ENCODE measurements at places on chromosomes 7 and 10.

DNA sequence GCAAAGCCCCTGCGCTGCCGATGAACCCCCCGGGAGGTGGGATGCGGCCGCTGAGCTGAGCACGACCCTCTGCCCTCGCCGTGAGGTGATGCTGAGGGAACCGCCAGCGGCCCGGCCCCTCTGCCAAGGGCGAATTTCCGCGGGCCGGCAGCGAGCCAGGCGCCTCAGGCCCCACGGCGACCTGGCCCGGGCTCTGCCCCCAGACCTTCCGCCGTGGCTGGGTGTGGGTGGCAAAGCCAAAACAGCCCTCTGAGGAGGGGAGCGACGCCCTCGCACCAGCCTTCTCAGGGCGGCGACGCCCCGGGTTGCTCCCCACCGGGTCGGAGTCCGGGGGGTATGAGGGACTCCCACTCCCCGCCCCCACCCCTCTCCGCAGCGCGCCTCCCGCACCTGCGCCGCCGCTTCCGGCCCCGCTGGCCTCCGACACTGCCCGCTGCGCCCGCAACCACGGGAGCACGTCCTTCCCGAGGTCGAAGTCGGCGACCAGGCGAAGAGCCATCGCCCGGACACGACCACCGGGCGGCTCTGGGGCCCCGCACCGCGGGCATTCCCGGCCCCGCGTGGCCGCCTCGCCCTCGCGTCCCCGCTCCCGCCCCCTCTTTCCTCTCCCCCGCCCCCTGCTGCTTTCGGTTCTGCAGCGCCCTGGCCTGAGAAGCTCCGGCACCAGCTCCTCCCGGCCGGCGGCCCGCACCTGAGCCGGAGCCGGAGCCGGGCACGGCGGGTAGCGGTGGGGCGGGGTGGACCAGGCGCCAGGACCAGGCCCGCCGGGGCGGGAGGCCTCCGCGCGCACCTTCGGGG lies at the start of gene GSAP:
Gene GSAP, minus strand, starts transcription at position 527 of the 798 bp plus-strand sequence. Its CDS starts 28 bp downstream, at position 499.
- DNase-seq = peak; percentile 75

GRCh38 chr10:116831790-116832189 lies 17.5 kb upstream of the ENO4 start:
- no peak for DNase-seq

GRCh38 chr10:76547352-76547972 lies 1090.1 kb downstream of the KCNMA1 start:
- DNase-seq = peak; percentile 87

DNA sequence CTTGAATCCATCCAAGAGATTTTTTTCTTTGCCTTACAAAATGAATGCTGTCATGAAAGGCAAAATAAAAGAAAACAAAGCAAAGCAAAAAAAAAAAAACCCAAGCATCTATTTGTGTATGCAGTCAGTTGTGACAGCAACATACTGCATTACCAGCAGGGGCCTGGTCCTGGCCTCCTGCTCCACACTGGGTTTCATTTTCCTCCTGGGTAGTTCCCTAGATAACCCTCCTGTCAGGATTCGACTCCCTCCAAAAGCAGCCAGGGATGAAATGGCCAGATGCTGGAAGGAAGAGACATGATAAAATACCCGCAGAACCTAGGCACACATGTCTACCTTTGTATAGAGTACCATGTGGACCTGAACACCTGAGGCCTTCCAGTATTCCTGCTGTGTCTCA lies 148.6 kb downstream of the NRCAM start:
- DNase-seq = no peak

GRCh38 chr7:74141705-74142104 lies 32.5 kb upstream of the EIF4H start:
- no peak for DNase-seq

- peak; percentile 70 for DNase-seq
Observed at GRCh38 chr7:106126170-106126938, 14.2 kb upstream of the SYPL1 start.

- DNase-seq = no peak
Observed at GRCh38 chr7:105853931-105854419, 22.4 kb downstream of the ATXN7L1 start.

DNA sequence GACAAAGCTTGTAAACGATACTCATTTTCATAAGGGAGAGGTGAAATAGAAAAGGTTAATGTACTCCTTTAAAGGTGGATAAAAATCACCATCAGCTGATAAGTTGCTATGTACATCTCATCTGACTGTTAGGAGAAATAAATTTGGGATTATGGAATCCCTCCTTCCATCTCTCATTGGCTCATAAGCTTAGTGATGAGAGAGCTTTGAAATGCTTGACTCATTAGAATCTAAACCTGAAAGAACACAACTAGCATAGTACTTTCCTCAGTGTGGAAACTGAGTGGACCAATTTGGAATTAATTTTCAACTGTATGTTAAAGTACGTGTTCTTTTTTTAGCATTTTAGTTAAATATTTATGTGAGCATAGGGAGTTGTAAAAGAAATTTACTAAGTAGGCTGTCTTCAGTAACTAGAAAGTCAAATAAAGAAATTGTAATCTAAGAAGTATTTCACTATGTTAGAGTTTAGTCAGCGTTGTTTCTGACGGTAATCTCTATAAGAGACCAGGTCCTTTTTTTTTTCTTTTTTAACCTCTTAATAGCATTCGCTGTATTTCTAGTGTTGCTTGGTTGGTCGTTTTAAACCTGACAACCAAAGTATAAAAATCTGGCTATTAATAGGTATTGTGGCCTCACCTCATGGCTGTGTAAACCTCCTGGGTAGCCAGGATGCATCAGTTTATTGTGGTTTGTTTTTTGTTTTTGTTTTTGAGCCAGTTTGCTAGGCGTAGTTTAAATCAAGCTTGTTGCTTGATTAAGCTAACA lies 34.4 kb downstream of the FHIP2A start:
- peak; percentile 63 for DNase-seq

DNA sequence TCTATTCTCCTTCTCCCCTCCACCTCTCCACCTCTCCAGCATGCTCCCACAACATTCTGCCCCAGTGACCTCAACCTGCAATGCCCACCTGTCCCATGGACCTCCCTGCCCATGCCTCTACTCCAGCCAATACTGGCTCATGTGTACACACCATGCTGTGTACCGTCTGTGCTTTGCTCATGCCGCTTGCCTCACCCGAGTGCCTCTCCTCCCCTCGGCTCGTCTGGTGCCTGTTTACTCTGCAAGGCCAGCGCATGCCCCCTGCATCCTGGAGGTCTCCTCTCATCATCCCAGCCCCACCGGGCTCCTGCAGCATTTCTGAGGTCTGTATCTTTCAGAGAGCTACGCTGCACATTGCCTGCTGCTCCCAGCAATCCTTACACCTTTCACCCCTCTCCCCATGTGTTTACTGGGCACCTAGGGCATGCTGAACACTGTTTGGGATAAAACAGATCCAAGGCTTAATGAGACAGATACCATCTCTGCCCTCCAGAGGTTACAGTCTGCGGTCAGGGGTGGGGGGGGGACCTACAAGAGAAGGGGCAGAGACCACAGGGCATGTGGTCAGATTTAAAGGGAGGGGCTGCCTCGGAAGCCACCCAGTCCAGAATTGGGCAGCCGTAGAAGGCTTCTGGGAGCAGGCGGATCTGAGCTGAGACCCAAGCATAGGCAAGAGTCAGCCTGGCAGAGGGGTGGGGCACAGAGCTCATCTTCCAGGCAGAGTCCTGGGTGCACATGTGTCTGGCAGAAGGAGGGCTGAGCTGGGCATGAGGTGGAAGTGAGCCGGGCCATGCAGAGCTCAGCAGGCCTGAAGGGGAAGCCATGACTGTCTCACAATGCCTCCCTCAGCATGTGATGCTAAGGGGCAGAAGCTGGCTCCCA lies 29.6 kb upstream of the PSAP start:
- no peak for DNase-seq

- DNase-seq = no peak
Observed at GRCh38 chr10:125661431-125661940, 21.5 kb downstream of the TEX36 start.

- no peak for DNase-seq
Observed at GRCh38 chr10:124002391-124003069, 90.9 kb downstream of the CHST15 start.

DNA sequence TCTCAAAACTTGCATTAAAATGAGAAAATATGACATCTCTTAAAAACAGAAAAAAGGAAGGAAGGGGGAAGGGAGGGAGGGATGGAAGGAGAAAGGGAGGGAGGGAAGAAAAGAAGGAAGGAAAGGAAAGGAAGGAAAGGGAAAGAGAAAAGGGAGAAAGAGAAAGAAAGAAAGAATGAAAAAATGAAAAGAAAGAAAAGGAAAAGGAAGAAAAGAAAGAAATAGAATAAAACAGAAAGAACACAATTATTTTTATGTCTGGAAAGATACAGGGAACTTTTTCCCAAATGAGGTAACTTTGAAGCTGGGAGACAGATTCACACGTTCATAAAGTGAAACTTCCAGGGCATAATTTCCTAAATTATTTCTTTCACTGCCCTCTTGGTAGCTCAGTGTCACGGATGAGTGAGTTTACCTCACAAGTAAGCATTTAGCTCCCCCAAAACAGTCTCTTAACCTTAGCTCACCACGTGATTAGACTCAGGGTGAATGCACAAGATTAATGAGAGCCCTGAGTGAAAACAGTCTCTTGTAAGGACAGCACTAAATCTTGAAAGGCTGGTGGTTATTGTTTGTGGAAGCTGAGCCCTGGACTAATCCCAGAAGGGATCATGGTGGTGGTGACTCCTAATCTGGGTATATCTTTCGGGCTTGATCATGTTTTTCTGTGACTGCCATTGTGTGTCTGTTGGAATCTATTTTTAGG lies 74.1 kb upstream of the HDAC9 start:
- DNase-seq = peak; percentile 21

DNA sequence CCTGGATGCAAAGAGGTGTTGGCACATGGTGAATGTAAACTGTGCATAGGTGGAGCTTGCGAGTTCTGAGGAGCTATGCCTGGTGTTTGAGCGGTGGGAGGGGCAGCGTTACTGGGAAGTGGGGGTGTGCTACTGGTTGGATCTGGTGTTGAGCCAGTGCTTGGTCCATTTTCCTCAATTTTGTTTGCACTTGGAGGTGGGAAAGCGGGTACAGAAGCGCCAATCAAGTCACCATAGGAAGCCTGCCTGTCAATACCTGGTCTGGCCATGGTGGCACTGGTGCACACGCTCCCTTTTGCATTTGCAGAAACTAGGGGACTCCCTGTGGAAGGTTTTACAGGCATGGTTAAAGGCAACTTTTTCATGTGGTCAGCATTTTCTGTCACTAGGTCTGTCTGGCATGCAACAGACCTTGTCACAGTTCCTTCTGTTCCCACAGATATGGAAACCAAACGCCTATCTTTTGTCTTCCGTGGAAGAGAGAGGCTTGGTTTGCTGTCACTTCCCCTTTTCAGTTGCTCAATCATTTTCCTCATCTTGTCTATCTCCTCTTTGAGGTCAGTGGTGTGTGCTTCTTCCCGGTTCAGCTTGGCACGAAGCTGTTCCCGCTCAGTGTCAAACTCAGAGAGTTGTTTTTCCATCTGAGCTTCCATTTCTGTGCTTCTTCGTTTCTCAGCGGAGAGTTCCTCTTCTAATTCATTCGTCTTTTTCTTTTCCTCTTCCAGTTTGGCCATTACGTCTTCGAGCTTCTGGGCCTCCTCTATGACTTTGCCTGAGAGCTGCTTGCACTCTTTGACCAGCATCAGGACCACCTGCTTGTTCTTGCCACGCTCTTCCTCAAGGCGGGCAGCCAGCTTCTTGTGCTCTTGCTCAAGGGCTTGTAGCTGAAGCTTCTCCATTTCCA lies 81.1 kb downstream of the CTTNBP2 start:
- DNase-seq = no peak

GRCh38 chr7:115951547-115951946 lies 79.0 kb downstream of the TFEC start:
- DNase-seq = no peak

DNA sequence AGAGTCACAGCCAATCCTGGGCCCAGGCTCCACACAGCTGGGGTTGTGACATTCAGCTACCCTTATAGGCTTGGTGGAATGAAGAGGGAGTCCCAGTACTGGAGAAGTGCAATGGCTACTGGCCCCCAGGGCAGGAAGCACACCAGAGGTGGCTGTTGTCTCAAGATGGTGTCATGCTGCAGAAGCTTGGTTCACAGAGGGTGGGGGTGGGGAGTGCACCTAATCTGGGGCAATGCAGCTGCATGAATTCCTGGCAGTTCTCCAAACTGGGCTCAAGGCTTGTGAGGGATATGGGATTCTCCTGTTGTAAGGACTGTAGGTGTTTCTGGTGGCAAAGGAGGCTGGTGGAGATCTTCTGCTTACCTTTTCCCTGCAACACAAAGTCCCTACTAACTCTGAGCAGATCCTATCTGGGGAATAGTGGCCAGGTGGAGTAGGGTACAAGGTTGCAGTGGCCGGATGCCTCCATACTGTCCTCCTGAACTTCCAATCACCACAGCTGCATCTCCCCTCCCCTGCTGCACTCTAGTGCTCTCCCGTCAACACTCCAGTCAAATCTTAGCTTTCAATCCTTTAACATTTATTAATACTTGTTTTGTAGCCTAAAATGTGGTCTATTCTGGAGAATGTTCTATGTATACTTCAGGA lies 27.4 kb upstream of the PLA2G12B start:
- no peak for DNase-seq

GRCh38 chr10:86872757-86873156 lies 84.7 kb downstream of the MMRN2 start:
- no peak for DNase-seq

GRCh38 chr7:14400271-14400670 lies 410.8 kb upstream of the ETV1 start:
- DNase-seq = no peak

DNA sequence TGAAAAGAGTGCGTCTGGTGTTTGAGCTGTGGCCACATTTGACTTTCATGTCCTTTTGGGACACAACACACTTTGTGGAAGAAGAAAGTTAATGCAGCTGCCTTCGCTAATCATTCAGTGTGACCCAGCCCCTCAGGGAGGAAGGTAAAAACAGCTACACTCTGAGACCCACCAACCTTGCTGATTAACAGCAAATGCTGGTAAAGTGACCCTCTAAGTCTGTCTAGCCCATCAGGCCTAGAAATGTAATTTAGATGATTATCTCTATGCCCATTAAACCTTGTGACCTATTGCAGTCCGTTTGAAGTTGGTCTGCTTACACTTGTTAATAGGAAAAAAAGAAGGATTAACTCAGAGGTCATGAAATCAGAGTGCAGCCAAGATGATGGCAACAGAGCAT lies 161.9 kb upstream of the WNT16 start:
- DNase-seq = no peak

- DNase-seq = no peak
Observed at GRCh38 chr10:74255214-74255613, 104.2 kb downstream of the ADK start.

- no peak for DNase-seq
Observed at GRCh38 chr7:44232396-44232795, 31.6 kb downstream of the YKT6 start.
